ENCODE measurements at places on chromosomes 1 and 21.

GRCh38 chr1:47189844-47190508 is at the start of gene PDZK1IP1:
TSS of gene PDZK1IP1 (minus strand) at chr1:47190036. CDS start at chr1:47189932, 104 bp downstream.
- no peak for DNase-seq

DNA sequence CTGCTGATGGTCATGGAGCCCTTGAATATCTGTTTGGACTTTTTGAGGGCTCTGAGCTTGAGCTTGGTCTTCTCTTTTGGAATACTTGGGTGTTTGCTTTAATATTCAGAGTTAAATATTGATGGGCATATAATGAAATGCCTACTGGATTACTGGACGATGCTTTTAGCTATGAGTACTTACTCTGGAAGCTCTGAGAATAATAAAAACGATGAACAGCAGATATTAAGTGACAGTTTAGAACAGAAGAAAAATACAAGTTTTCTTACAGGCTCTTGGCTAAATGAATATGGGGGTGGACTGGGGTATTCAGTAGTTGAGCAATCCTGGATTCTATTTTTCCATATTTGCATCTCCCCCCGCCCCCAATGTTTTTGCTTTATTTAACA is 20.7 kb downstream of the GALNT2 start:
- no peak for DNase-seq

- no peak for DNase-seq
Measured at GRCh38 chr21:39934895-39935294, 67.7 kb downstream of the PCP4 start.

DNA sequence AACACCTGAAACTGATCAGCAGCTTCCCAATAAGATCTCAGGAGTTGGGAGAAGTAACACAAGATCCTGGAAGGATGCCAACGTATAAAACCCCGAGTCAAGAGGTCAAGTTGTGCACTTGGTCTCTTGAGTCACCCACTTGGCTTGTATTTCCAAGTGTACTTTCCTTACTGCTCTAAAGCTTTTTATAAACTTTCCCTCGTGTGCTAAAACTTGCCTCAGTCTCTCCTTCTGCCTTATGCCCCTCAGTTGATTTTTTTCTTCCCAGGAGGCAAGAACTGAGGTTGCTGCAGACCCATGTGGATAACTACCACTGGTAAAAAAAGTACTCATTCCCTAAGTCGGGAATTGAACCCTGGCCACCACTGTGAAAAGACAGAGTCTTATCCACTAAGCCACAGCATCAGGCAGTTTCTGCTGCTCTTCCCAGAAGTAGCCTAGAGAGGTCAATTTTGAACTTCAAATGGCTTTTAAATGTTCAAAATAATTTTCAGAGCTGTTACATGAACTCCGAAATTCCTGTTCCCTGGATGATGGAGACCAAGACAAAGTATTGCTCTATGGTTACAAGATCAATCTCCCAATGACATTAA is 28.9 kb downstream of the ITLN2 start:
- no peak for DNase-seq

- peak; percentile 32 for DNase-seq
Measured at GRCh38 chr1:37476460-37477197, 2.2 kb downstream of the ZC3H12A start.

DNA sequence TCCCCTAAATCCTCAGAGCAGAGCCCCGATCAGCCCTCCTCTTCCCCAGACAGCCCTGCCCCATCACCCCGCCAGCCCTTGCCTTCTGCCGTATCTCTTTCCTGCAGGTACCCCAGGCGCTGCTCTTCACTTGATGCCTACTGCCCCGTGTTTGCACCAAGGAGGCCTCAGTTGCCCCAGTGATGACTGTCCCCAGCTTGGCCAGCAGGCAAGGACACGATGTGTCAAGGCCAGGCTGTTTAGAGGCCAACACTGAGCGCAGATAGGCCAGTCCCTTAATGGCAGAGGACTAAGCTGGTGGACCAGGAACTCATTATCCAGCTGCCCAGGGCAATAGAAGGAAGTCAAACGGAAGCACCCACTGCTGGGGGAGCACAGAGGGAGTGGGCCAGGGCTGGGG is 68.4 kb downstream of the CAMK2N1 start:
- no peak for DNase-seq

- no peak for DNase-seq
Measured at GRCh38 chr1:95201905-95202304, 32.1 kb upstream of the RWDD3 start.

- no peak for DNase-seq
Measured at GRCh38 chr1:238485057-238485911, 594.6 kb upstream of the ZP4 start.

DNA sequence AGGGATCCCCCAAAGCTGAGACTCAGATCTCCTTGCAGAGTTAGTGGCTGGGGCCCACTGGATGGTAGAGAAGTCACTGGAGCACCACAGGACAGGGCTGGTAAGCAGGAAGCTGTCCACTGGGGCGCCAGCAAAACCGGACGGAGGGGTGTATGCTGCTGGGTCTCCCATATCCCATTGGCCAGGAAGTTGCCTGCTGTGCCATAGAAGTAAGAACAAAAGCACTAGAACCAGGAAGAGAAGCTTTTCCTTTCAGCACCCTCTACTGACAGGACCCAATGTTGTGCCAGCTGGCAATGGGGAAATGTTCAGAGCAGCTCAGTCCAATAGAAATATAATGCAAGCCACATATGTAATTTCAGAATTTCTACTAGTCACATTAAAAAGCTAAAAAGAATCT is 146.6 kb downstream of the SPATA46 start:
- DNase-seq = no peak

- DNase-seq = no peak
Measured at GRCh38 chr1:145960468-145961108, 2.8 kb upstream of the LIX1L start.

DNA sequence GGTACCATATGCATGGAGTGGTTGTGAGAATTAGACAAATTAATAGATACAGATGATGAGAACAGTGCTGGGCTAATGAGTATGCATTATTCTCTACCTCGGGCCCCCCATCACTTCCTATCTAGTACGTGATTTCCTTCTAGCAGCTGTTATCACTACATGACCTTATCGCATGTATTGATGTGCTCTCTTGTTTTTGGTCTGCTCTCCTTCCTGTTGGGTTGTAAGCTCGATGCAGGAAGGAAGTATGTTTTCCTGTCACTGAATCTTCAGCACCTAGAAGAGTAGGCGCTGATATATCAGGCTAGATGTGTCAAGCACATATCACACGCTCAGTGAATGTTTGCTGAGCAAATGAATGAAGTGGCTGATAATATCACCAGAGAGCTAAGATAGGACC is 43.9 kb upstream of the IFNAR2 start:
- DNase-seq = no peak

DNA sequence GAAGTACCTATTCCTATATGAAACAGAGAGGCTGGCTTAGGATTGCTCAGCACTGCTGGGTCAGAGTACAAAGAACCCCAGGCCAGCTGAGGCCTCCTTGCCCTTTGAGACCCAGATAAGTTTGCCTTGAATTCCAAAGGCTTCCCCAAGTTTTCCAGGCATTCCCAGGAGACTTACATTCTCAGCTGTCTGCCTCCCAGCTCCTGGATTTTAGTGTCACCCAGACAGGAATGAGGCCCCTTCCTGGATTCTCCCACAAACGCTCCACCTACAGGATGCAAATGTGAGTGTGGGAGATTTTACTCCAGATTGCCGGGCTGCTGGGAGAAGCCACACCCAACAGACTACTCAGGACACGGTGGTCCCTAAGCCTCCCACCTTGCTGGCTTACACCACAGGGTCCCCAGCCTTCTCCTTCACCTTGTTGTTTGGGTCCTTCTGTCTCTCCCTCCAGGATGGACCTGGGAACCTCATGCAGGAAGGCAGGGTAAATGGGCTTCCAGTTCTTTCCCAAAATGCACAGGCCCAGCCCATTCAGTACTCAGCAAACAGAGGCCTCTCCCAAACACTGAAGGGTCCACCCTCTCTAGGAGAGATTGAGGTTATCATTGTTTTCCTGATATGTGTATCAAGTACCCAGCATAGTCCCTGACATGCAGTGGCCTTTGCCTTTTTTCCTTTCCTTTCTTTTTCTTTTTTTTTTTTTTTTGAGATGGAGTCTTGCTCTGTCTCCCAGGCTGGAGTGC is 10.6 kb downstream of the RHBG start:
- no peak for DNase-seq
